Tibial nerve (tissue), 4 donors: ENCODE measurements at places on chromosomes 2 and 18. TPM values are rescaled to one million over a fixed set of nuclear protein-coding genes. Genes with fewer than 3 reads are reported as not detected.

CENPA gene
- not detected for total RNA-seq

PKDCC gene
- 155 TPM for total RNA-seq

ALPP gene
- total RNA-seq, result not detected

AMER3 gene
- not detected for total RNA-seq

ICOS gene
- not detected for total RNA-seq

DYSF gene
- 6.9 TPM for total RNA-seq
